ENCODE measurements at places on chromosomes 1 and 21.

- DNase-seq = no peak
These were observed 144.3 kb downstream of the MIS18A start for GRCh38 chr21:32134441-32135130.

- no peak for DNase-seq
These were observed 685.3 kb upstream of the ADGRL2 start for GRCh38 chr1:81115422-81115821.

DNA sequence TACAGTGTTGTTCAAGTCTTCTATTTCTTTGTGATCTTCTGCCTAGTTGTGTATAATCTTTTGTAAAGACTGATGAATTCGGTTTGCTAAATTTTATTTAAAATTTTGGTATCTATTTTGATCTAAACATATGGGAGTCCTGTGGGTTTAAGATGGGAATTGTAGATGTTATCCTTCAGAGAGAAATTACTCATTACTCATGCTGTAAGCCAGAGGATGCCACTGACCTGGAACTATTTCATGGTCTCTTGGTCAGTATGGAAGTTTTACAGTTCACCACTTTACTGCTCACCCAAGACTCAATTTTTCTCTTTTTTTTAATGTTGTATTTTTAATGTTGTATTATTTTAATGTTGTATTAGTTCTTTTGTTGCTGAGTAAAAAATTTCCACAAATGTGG is 138.6 kb upstream of the B3GALT2 start:
- no peak for DNase-seq

DNA sequence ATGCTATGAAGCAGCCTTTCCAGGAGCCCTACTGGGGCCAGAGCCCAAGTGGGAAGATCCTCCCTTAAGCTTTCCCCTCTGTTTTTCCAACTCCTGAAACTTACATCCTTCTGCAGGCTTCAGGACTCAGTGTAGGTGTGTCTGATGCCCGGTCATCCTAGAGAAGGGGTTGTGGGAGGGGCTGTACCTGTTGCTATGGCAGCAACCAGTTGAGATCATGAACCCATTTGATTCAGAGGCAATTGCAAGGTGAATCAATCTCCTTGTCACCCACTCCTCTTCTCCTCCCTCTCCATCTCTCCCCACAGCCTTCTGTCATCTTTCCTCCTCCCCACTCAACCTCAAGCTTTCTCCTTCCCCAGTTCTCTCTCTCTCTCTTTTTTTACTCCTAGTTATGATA is 151.8 kb downstream of the CACNA1E start:
- no peak for DNase-seq

GRCh38 chr1:1082239-1082775 is 8.2 kb upstream of the RNF223 start:
- no peak for DNase-seq

DNA sequence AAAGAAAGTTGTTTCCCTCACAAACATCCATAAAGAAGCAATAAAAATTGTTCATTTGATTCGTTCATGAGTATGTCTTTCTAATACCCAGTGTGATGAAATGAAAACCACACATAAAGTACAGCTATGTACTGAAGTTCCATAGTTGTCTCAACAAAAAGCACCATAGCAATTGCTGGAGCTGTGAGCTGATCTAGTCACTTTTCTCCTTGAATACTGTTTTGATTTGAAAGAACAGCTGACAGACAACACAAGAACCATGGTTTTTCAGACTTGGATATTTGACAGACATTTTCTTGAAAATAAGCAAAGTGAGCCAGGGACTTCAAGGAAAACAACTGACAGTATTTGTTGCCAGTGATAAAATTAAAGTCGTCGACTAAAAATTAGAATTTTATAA is 237.1 kb upstream of the PLD5 start:
- DNase-seq = no peak

DNA sequence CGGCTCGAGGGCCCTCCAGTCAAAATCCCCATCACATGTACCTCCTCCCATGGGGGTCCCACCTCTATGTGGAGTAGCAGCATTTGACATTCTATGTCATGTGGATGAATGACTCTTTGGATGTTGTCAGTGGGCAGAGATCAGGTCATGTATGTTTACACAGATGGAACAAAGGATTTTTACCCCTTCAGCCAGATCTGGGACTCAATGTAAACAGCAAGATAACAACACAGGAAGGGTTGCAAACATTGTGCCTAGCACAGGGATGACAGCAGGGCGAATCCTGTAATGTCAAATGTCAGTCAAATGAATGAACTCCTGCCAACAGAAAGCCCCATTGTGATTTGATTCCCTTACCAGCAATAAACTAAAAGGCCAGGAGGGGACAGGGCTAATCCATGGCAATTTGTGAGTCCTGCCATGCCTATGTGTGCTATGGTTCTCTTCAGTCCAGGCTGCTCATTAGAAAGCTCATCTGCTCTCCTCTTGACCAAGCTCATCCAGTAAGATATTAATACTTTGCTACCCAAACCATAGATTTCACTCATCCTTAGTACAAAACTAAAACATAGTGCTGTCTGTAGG is 60.3 kb downstream of the PGBD5 start:
- no peak for DNase-seq

- DNase-seq = peak; percentile 80
These were observed 52.2 kb downstream of the RAB3GAP2 start for GRCh38 chr1:220219865-220220698.

GRCh38 chr1:20574686-20575540 is 14.0 kb upstream of the CDA start:
- peak; percentile 75 for DNase-seq

DNA sequence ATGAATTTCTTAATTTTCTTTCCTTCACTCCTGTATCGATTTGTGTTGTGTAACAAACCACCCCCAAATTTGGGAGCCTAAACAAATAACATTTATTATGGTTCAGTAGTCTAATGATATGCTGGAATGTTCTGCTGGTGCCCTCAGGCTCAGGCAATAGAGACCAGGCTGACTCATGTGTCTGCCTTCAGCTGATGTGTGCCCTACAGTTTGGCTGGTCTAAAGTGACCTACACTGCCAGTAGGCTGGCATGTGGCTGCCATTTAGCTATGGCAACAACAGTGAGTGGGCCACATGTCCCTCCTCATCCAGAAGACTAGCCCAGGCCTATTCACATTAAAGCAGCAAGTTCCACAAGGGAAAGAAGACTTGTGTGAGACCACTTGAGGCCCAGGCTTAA is 115.8 kb downstream of the PTPRC start:
- no peak for DNase-seq

Measured in eye (tissue), 1 donor.